Esophagus squamous epithelium (tissue), 5 donors: ENCODE measurements at places on chromosomes 3 and 15.

DNA sequence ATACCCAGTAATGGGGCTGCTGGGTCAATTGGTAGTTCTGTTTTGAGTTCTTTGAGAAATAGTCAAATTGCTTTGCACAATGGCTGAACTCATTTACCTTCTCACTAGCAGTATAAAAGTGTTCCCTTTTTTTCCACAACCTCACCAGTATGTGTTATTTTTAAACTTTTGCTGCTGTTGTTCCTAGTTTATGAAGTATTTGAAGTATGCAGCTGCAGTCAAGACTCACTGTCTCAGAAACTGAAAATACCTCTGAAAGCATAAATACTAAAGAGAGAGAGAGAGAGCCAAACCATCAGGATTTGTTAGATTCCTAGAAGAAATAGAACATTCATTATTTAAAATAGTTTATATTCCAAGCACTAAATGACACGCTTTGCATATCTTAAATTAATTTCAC, 764.2 kb downstream of the NTRK3 start:
- no peak for DNase-seq

DNA sequence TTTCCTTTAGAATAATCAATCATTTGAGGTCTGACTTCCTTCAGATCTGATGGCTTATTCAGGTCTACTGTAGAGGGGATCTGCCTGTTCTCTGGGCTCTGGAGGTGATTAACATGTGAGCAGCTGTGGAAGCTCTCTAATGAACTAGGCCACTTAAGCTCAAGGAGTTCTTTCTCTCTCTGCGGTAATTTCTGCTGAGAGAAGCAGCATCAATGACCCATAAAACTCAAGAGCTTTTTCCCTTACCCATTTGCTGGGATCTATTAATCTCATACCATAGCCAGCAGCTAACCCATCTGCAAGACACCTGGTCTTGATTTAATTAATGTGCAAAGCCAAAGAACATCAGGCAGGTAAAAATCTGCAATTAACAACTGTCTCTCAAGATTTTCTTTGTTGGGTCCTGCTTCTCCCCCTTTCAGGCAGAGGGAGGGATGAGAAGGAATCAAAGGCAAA, 73.2 kb upstream of the DLG1 start:
- no peak for DNase-seq

- no peak for DNase-seq
Observed at GRCh38 chr15:65796610-65797078, 4.6 kb upstream of the DENND4A start.

GRCh38 chr3:112302150-112302830, 8.3 kb upstream of the SLC9C1 start:
- no peak for DNase-seq

DNA sequence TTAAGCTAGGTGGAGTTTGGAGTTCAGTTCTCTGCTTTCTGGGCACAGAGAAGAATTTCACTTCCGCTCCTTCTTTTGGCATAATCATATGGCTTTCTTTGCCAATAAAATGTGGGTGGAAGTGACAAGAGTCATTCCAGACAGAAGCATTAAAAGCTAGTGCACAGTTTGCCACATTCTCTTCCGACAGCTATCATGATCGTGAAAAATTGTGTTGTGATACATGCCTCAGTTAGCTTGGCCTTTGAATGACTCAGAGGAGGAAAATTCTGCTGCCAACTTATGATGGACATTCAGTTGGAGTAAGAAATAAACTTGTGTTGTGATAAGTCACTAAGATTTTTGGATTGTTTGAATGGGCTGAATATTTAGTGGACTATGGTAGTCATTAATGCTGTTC, 291.7 kb upstream of the SATB1 start:
- DNase-seq = no peak

- no peak for DNase-seq
Observed at GRCh38 chr15:69722924-69723323, 270.3 kb downstream of the RPLP1 start.

GRCh38 chr15:86327230-86327865, 247.7 kb downstream of the AGBL1 start:
- no peak for DNase-seq

DNA sequence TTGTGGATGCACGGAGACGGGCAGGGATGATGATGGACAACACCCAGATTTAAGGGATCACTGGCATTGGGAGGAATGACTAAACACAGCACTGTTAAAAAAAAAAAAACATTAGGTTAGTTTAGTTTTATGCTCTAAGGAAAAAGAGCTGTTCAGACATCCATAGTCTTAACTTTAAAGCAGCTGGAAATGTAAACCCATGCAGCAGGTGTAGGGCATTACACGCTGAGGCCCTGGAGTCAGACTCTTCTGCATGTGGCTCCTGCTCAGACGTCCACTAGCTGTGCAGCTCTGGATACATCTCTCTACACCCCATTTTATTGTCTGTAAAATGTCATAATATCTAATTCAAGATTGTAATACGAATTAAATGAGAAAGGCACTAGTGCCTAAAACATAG, 191.8 kb upstream of the RASGRP1 start:
- DNase-seq = no peak

DNA sequence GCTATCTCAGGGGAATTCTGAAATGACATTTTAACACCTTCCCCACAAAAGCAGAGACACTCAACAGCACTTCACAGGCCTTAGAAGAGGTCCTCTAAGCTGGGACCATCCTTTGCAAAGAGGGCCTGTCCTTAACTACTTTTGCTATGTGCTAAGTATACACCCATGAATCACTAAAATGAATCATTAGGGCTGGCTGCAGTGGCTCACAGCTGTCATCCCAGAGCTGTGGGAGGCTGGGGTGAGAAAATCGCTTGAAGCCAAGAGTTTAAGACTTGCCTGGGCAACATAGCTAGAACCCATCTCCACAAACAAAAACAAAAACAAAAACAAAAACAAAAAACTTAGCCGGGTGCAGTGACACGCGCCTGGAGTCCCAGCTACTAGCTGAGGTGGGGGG, 53.9 kb upstream of the MELTF start:
- no peak for DNase-seq
